ENCODE measurements at places on chromosomes 7 and 10. TPM values are rescaled to one million over a fixed set of nuclear protein-coding genes. Genes with fewer than 3 reads are reported as not detected.

DNA sequence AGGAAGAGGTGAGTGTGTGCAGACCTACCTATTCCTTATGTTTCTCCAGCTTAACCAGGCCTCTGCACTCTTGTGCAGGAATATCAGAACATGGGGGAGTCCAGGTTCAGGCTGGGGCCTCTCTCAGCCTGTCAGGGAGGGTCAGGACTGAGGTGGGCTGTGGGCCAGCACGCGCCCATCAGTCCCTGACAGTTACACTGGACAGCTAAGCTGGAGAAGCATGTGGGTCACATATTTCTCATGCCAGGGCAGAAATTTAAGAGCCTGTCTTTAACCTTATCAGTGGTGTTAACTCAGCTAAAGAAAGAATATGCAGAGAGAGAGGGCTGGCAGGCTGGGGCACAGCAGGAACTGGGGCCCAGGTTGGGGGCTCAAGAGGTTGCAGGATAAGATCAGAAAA, 8.7 kb upstream of the POLD2 start:
- DNase-seq, result no peak

- DNase-seq, result no peak
Measured at GRCh38 chr7:131467788-131468187, 88.6 kb downstream of the PODXL start.

DNA sequence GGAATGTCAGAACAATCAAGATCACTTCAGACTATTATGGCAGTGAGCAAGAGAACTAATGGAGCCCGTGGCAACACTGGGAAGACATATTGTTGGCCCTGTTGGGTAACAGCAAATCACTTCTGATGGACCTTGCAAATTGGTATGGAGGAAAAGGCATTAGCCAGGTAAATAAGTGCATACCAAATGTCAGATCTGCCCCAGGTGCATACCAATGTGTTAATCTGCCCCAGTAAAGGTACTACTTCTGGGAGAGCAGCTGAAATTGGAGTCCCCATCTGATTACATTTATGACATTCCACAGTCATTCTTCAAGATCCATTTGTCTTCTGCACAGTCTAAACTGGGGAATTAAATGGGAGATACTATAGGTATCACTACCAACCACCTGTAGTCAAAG, 3.7 kb upstream of the SGMS1 start:
- DNase-seq, result no peak

- DNase-seq, result no peak
Measured at GRCh38 chr10:72097448-72098300, 9.3 kb upstream of the SPOCK2 start.

DNA sequence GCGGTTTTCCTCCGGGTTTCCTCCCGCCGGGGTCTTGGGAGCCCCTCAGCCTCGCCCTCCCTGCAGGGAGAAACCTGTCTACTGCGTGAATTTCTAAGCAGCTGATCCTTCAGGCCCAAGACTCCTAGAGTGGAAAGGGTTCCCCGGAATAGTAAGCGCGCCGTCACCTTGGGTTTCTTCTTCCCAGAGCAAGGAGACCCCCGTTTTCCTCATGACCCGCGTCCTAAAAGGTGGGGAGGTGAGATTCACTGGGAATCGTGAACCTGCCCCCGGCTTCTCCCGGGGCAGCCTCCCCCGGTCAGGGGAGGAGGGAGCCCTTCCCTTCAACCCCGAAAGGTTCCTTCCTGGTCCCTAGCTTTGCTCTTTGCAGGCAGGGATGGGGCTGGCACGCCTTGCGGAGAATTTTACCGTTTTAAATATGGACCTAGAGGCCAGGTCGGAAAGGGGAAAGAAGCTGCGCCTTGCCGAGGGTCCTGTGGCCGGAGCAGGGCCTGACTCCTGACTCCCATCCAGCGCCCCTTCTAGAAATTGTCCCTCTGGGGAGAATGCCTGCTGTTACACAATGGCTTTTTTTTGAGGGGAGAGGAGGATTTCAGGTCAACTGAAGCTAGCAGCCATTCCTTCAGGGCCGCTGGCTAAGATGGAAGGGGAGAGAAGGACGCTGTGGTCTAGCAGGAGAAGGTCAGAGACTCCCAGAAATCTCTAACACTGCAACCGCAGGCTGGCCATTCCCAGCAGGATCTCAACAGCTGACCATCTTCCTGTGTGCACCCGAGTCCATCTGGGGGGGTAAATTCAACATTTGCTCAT, 11.6 kb upstream of the MNX1 start:
- no peak for DNase-seq

DNA sequence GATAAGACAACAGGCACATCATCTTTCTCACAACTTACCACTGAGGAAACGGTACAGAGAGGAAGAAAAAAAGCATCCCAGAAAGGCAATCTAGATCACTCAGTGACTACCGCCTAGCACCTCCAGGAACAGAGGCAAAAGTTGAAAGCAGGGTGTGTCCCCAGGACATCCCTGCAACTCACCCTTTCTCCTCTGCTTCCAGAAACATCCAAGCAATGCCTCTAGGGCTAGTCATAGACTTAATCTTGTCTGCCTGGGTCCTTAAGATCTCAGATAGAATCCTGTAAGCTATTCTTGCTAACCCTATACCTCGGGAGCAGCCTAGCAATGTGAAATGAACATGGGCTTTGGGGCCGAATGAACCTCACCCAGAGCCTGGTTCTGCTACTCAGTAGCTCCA, 18.8 kb upstream of the PDCD4 start:
- no peak for DNase-seq

DNA sequence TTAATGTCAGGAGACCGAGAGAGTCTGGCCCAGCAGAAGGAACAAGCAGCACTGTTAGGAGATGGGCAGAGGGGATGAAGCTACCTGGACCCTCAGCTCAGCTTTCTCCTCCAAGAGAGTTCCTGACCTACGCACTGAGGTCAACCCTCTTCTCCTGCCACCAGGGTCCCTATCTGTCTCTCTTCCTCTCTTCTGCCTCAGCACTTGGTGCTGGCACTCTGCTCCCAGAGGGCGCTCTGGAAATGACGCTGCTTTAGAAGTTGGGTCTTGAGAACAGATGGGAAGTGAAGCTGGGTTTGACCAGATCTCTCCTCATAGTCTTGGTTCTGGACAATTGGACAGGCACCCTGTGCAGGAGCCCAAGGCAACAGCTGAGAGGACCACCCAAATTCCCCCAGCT, 216.0 kb upstream of the AGK start:
- no peak for DNase-seq

GRCh38 chr10:78600121-78600665, 468.6 kb upstream of the ZMIZ1 start:
- DNase-seq, result no peak

DNA sequence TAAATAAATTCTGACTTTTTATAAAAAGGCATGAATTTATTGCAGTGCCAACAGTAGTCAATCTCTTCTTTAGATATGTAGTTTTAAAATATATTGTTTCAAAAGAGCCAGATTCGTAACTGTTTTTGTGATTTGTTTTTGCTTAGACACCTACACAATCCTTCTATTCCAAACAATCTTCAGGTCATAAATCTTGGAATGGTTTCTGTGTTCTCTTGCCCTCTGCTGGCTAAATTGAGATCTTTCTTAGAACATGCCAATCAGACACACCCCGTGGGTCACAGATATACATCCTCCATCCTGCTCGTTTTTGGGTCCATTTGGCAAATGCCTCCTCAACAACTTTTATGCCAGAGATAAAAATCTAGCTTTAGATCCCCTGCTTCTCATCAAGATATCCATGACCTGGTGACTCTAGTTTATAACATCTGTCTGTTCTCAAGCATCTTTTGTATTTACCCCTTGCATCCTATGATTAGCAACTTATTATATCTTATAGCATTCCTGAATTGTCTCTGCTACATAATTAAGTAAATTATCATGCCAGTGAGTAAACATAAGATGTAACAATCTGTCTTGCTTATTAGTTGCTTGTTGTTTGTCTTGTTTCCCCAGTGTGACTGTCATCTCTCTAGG, 35.3 kb upstream of the IFRD1 start:
- no peak for DNase-seq

DNA sequence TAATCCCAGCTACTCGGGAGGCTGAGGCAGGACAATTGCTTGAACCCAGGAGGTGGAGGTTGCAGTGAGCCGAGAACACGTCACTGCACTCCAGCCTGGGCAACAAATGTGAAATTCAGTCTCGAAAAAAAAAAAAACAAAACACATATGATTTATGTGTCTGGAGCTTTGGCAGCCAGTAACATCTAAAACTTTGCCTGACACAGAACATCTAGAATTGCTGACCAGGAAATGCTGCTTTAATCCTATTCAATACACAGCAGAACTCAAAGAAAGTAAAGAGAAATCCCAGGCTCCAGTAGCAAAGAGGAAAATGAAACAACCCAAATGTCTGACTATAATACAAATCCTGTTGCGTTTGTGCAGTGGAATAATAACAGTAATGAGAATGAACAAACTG, 4.5 kb upstream of the CCDC6 start:
- no peak for DNase-seq

- no peak for DNase-seq
Measured at GRCh38 chr7:2165610-2166594, 66.8 kb downstream of the MAD1L1 start.

DNA sequence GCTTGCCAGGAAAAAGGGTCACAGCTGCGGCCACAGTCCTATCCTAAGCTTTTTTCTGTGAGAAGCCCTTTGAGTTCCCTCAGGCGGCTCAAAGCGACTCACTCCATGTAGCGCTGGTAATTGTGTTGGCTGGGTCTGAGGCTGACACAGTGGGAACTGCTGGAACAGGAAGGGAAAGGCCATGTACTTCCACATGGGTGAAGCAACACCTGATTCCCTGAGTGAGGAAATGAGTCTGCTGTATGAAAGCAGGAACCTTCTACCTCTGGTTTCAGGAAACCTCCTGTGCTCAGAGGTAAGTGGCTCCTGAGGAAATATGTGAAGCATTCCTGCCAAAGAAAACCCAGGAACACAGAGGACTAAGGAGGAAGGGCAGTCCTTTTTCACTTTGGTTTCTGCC, 734.6 kb upstream of the SORCS1 start:
- no peak for DNase-seq

DNA sequence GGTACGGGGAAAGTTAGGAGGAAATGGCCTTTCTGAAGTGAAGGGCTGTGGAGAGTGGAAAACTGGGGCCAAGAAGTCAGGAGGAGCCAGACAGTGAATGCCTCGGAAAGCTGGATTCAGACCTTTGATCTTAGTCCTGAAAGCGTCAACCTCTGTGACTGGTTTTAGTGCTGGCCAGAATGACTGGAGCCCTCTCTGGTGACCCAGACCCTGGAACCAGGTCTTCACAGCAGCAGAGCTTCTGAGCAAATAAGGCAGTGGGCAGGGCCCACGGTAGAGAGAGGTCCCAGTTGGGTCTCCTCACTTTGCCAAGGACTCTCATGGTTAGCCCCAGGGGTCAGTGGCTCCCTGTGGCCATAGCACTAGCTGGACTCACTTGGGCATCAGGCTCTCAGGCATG, 157.7 kb upstream of the EEPD1 start:
- DNase-seq, result no peak

GRCh38 chr10:16583382-16583781, 61.7 kb upstream of the C1QL3 start:
- DNase-seq, result no peak

DNA sequence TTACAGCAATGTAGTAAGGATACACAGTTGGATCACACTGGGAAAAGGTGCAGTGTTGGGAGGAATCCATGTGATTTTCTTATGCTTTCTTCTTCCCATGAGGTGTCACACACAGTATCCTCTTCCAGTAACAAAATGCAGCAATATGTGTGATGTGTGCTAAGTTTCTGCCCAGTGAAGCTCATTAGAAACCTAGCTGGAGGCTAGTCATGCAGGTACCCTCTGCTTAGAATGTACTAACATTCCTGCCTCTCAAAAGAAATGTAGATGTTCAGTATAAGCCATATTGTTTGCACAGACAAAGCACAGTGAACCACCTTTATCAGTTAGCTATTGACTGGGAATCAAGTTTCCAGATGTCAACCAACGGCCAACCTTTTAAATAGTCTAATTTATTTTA, 12.9 kb upstream of the KCND2 start:
- no peak for DNase-seq

DNA sequence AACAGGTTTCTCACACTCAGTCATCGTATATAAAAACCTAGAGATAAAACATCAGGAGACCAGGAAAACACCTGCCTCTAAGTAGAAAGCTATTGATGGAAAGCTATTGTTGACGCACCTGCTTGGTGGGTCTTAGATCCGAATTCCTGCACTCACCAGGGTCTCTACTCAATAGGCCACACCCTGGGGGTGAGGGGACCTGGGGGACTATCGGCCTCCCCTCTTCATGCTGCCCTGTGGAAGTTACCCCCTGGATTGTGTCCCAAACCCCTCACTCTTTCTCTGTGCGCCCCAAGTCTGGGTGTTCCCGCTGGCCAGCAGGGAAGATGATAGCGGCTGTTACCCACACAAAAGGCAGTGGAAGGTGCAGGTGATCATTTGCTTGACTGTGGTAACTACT, 313.0 kb downstream of the WDR37 start:
- DNase-seq, result no peak

DNA sequence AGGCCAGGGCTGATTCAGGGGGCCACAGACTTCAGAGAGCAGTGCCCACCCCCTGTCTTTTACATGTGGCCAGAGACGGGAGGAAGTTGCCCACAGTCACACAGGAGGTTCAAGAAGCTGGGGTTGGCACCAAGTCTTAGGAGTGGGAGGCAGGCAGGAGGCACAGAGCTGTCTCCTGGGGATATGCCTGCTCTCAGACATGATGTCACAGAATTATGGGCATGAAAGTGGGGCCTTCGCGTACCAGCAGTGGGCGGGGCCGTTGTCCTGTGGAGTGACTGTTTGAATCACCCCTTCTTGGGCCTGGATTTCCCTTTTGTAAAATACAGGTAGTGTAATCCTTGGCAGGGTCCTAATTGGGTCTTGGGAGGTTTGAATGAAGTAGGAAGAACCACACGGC, 81.2 kb upstream of the PPIF start:
- DNase-seq, result no peak

- DNase-seq, result peak; percentile 14
Measured at GRCh38 chr10:10677479-10677878, 340.2 kb upstream of the CELF2 start.

DNA sequence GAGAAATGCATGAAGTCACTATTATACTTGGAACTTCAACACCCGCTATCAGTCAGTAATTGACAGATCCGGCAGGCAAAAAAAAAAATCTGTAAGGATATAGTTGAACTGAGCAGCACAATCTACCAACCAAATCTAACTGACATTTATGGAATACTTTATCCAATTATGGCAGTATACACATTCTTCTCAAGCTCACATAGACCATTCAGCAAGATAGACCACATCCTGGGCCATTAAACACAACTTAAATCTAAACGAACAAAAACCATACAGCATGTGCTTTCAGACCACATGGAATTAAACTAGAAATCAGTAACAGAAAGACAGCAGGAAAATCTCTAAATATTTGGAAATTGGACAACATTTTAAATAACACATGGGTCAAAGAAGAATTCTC, 112.7 kb downstream of the MPP7 start:
- no peak for DNase-seq

- DNase-seq, result peak; percentile 58
Measured at GRCh38 chr7:27112955-27113949, 10.8 kb upstream of the HOXA2 start.

GRCh38 chr10:15374156-15374555, 3.1 kb upstream of the FAM171A1 start:
- no peak for DNase-seq

SLC16A12 gene
- 16.1 TPM for total RNA-seq

AKR1D1 gene
- total RNA-seq, result 5.4 TPM

JCAD gene
- total RNA-seq, result 15.8 TPM

ZNF316 gene
- 59.7 TPM for total RNA-seq

OR13A1 gene
- 0.38 TPM for total RNA-seq
